ENCODE measurements at places on chromosomes 13 and 19.

DNA sequence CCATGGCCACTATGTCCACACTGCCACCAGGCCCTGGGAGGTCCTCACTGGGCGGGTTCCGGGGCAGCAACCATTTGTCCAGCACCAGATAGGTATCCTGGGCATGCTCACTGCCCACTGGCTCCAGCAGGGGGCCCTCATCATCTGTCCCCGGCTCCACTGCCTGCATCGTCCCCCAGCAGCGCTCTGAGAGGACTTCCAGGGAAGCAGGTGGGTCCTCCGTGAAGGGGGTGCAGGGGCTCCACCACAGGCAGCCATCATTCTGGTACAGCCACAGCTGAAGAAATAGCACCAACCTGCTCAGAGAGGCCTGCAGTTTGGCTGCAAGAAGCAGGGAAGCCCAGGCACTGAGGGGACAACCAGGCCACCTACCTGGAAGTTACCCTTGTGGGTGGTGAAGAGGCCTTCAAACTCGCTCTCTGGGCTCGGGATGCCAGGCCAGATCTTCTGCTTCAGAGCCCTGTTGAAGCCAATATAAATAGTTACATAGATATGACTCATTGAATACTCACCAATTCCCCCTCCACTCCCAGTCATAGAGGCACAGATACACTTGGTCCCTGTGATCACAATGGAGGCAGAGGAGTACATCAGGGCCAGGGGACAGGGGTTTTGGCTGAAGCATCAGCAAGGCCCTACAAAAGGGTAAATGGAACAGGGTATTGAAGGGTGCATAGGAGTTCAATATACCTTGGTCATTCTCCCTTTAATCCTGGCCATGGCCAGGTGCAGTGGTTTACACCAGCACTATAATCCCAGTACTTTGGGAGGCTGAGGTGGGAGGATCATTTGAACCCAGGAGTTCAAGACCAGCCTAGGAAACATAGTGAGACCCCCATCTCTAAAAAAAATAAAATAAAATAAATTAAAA, 4.1 kb downstream of the SWSAP1 start:
- DNase-seq: no peak

DNA sequence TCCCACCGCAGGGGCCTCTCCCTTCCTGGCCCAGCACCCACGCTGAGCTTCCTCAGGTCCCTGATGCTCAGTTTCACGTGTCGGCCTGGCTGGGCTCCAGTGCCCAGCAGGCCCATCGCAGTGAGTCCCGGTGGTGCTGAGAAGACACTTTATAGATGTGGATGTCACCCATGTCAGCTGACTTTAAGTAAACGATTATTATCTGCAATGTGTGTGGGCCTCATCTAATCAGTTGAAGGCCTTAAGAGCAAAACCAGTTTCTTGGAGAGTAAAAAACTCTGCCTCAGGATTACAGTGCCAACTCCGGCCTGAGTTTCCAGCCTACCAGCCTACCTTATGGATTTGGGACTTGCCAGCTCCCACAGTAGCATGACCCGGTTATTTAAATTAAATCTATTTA, 17.3 kb upstream of the SMIM17 start:
- no peak for DNase-seq

DNA sequence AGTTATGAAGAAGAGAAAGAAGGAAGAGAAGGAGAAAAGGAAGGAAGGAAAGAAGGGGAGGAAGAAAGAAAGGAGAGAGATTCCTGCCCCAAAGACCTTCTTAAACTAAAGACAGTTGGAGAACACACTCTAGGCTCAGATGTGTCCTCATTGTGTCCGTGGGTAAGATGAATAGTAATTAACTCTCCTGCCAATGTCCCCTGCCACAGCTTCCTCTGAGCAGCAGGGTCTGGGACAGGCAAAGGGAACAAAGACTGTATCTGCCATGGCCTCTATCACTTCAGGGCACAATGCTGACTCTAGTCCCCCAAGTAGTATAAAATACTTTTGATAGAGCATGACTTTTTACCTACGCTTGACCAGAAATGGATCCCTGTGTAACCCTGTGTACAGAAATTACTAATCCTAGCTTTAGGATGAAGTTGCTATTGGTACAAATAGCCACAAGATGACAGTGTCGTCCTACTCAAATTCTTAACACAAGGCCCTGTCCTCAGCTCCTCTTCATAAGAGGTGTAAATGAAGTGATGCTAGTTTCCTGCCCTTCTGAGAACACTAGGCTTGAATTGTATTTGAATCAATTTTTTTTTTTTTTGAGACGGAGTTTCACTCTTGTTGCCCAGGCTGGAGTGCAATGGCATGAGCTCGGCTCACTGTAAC, 186.2 kb upstream of the GPR12 start:
- no peak for DNase-seq

- no peak for DNase-seq
Observed at GRCh38 chr19:31179471-31179852, 169.8 kb downstream of the TSHZ3 start.

DNA sequence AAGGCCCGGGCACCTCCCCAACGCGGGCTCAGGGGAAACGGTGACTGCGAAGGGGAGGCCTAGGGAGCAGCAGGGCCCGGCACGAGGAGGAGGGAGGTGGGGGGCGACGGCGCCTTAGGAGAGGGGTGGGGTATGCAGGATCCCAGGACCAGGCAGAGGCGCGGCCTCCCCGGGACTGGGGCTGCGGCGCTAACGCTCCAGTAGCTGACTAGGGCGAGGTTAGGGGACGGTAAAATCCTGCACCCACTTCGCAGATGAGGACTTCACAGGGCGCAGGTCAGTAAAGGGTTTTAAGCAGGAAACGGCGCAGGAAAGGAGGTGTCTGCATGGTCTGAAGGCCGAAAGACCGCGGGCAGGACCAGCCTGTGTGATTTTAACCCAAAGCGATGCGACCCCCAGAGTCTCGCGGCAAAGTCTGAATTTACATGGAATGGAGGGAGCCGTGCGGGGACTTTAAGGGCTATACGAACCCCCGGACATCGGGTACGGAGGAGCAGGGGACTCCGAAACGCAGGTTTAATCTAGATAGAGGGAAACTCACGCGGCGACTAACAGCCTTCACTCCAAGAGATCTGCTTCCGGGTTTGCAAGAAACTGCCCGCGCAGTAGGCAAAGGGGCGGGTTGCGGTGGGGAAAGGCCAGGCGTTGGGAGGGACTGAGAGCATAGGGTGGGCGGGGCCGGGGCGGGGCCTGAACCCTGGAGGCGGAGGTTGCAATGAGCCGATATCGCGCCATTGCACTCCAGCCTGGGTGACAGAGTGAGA, at the start of gene ZNF665:
ZNF665 (minus strand) TSS at position 588 of the 764 bp plus-strand sequence. CDS start 10,460 bp downstream, outside the sequence.
- peak; percentile 66 for DNase-seq

- no peak for DNase-seq
Observed at GRCh38 chr19:7272856-7273578, 21.2 kb downstream of the INSR start.

- no peak for DNase-seq
Observed at GRCh38 chr19:1933244-1933643, 7.7 kb upstream of the CSNK1G2 start.

DNA sequence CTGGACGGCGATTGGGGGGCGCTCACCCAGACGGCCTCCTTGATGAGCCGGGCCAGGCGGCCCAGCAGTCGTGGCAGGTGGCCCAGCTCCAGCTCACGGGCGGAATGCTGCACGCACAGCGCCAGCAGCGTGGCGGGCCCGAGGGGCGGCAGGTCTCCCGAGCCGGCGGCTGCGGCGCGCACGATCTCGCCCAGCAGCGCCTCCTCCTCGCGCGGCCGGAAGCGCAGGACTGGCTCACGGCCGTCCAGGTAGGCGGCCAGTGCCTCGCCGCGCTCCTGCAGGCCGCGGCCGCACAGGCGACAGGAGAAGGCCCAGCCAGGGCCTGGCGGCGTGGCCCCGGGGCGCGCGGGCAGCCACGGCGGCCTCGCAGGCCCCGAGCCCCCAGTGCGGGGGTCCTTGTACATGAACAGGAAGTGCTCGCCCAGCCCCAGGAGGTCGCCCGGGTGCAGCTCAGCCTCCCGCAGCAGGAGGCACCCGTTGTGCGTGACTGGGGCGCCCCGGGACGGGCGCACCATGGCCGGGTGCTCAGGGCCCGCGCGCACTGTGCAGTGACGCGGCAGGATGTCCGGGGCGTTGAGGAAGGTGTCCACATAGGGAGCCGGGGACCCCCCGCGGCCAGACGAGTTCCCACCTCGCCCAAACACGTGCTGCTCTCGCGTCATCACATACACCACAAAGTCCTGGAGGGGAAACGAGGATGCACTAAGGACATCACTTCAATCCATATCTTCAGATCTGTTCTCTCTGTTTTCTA, 9.6 kb upstream of the MAMSTR start:
- no peak for DNase-seq

GRCh38 chr13:80605011-80605410, 264.1 kb upstream of the SPRY2 start:
- no peak for DNase-seq

- peak; percentile 70 for DNase-seq
Observed at GRCh38 chr13:48156466-48156865, 61.6 kb upstream of the MED4 start.

GRCh38 chr19:38725469-38726283, 18.6 kb downstream of the CAPN12 start:
- no peak for DNase-seq

GRCh38 chr13:74452176-74452575, 318.0 kb upstream of the KLF12 start:
- DNase-seq: no peak

DNA sequence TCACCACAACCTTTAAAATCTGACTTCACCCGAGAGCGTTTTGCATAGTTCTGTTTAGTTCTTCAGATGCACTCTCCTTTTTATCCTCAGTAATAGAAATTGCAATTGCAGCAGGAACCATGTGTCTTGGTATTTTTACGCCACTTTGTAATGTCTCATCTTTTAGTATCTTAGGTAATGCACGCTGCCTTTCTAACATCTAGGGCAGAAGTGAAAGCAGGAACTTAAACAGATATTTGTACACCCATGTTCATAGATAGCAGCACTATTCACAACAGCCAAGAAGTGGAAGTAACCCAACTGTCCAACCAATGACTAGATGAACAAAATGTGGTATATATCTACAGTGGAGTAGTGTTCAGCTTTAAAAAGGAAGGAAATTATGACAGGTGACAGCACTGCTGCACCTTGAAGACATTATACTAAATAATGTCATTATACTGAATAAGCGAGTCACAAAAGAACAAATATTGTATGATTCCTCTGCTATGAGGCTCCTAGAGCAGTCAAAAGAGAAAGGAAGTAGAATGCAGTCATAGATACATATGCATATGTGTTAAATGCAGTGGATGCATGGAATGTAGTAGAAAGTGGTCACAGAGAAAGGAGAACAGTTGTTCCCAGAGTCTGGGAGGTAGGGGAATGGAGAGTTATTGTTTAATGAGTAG, 105.9 kb upstream of the GJB6 start:
- no peak for DNase-seq

DNA sequence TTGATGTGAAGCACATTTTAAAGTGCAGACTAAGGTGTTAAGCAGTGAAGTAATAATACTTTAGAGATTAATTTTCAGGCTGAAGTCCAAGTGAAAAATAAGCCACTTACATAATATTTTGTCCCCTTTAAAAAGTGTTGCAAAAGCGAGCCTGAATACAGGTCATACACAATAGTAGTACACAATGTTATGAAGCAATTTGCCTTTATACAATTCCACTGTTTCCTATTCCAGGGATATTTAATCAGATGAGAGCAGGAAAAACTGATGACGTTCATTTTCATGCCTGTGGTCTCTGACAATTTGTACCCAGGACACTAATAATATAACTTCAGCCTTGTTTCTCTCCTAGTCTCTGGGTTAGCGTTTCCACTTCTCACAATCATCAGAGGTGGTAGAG, 916.7 kb downstream of the PCDH9 start:
- DNase-seq: no peak

DNA sequence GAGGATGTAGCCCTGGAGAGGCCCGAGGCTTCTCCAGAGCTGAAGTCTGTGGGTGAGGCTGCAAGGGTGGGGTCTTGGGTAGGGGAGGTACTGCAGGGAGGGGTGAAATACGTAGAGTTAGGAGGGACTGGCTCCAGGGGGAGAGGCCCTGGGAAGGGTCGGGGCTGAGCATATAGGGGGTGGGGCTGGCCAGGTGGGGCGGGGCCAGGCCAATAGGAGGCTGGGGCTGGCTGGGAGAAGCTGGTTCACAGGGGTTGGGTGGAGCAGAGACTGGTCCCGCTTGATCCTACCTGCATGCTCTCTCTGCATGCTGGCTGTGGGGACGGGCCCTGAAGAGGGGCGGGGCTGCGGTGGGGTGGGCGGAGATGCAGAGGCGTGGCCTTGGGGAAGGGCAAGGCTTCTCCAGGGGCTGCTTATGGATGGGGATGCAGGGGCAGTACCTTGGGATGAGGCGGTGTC, 51.9 kb downstream of the CELF5 start:
- peak; percentile 46 for DNase-seq

GRCh38 chr19:2926341-2927031, 18.3 kb downstream of the ZNF77 start:
- DNase-seq: no peak

GRCh38 chr19:36604656-36605100, 435 bp upstream of the ZNF382 start:
- peak; percentile 86 for DNase-seq

GRCh38 chr19:5186293-5187050, 154.1 kb downstream of the PTPRS start:
- no peak for DNase-seq

DNA sequence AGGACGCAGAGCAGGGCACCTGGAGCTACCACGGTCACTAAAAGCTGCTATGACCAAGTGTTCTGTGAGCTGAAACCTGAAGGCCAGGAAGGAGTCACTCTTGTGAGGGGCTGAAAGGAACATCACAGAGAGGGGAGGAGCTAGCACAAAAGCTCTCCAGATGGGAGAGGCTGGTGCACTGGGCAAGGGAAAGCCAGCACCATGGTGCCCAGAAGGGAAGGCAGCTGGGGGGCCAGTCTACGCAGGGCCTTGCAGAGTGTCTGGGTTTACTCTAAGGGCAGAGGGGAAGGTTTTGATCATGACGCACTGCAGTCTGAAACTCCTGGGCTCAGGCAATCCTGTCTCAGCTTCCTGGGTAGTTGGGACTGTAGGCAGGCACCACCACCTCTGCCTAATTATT, 4.1 kb upstream of the ZNF580 start:
- no peak for DNase-seq

DNA sequence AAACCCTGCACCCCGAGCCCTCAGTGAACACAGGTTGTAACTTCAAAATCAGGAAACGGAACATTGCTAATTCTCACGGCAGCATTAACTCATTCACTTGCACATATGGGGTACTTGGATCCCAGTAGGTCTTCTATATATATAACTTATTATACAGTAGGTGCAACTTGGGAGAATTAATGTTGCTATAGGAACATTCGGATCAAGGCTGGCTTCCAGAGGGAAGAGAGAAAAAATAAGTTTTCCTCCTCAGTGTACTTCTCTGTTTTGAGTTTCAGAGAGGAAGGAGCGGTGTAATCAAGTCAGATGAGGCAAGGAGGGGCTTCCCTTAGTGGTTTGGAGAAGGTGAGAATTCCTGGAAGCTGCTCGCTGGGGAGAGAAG, 90.9 kb upstream of the ZNF507 start:
- DNase-seq: no peak
